Activated CD8-positive, alpha-beta memory T cell treated with anti-CD3 and anti-CD28 coated beads, Interleukin-2, amount 10 ng/mL, durations not matched to agents 7 days and 5 days (primary cell): ENCODE measurements at places on chromosomes 6 and 20. TPM values are rescaled to one million over a fixed set of nuclear protein-coding genes. Genes with fewer than 3 reads are reported as not detected.

DNA sequence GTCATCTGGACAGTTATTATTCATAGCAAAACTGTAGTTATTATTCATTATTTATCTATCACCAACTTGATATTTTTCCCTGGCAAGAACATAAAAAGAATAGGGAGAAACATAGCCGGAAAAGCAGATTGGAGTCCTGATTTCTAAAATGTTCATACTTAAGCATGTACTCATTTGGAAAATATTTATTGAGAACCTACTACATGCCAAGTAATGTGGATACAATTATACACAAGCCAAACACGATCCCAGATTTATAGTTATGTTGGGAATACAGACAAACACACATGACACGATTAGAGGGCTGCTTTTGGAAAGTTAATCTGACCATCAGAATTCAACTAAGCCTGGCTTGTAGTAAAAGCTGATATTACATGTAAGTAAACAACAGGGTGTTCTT lies 30.7 kb downstream of the ARHGAP18 start:
- H3K27ac ChIP-seq = no peak overlapping the region
- no peak overlapping the region for H3K4me3 ChIP-seq
- no peaks in the 10 kb centered on the region for H3K27me3 ChIP-seq
- peaks cover 20% of the 10 kb centered on the region for H3K36me3 ChIP-seq
- peaks cover 49% of the 10 kb centered on the region for H3K4me1 ChIP-seq

DNA sequence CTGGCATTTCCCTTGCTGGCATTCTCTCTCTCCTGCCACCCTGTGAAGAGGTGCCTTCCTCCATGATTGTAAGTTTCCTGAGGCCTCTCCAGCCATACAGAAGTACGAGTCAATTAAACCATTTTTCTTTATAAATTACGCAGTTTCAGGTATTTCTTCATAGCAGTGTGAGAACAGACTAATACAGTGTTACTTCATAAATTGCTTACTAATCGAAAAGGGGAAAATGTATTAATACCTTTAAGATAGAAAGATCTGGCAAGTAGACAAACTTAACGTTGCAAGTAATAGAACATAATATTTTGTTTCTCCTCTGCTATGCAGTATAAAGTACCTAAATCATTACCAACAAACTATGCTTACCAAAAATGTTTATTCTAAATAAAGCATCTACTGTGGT lies 178.3 kb upstream of the LAMA2 start:
- no peak overlapping the region for H3K4me3 ChIP-seq
- no peak for DNase-seq
- no peak overlapping the region for H3K27ac ChIP-seq
- H3K4me1 ChIP-seq = no peaks in the 10 kb centered on the region
- no peaks in the 10 kb centered on the region for H3K36me3 ChIP-seq

GRCh38 chr6:84929212-84929611 lies 164.8 kb upstream of the TBX18 start:
- no peak overlapping the region for H3K4me3 ChIP-seq
- no peak for DNase-seq
- no peak overlapping the region for H3K27ac ChIP-seq
- no peaks in the 10 kb centered on the region for H3K4me1 ChIP-seq

- peaks cover 8% of the 10 kb centered on the region for H3K36me3 ChIP-seq
- peaks cover 17% of the 10 kb centered on the region for H3K4me1 ChIP-seq
- no peaks in the 10 kb centered on the region for H3K27me3 ChIP-seq
- H3K27ac ChIP-seq = no peak overlapping the region
- no peak overlapping the region for H3K4me3 ChIP-seq
These were observed 34.0 kb upstream of the FAM83C start for GRCh38 chr20:35326021-35326739.

The VIP gene
- not detected for total RNA-seq

The DDO gene
- total RNA-seq = not detected

The UNC93A gene
- total RNA-seq = not detected

The BPI gene
- total RNA-seq = not detected

The SLC17A1 gene
- not detected for total RNA-seq
